Suppressor macrophage treated with lipopolysaccharide for 1 hour (primary cell): ENCODE measurements at places on chromosomes 12 and 14.

DNA sequence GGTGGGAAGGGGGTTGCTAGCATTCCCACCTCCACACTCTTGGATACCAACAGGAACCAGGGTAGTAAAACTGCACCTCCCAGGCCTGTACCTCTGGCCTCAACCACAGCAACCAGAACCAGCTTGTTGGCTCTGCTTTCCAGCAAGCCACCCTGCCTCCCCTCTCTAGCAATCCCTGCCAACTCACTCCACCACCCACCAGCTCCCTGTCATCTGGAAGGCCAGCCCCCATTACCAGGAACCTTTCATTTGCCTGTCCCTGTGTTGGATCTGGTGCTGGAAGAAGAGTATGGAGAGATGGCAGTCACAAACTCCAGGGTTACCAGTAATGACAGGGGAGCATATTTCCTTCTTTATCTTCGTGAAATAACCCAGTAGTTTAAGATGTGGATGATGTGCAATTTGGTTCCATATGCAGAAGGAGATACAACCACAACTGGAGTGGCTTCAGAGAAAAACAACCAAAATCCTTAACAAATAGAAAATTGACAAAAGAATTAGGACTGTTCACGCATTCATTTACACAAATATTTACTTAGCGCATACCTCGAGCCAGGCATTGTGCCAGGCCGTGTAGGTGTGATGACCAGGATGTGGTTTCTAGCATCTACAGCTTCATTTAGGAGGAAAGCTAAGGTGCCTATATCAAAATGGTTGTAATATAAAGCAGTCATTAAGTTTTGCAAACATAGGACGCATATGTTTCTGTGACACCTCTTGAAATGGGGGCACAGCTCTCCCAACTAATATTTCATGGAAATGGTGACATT, 3.4 kb downstream of the B4GALNT3 start:
- no peak for DNase-seq

- DNase-seq, result no peak
Observed at GRCh38 chr12:1306817-1307216, 287.6 kb downstream of the FBXL14 start.

DNA sequence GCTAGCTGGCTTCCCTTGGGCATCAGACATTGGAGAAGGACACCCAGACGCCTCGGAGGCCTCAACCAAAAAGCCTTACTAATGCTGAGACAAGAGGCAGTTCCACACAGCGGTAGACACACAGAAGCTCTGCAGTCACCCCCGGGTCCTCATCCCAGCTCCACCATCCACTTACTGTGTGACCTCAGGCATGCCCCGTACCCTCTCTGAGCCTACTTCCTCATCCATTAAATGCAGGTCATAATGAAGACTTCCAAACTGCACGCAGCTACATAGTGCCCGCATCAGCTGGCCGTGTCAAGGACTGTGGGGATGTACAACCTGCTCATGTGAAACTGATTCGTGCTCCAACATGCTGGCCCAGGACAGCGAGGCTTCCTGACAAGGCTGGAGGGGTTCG, 72.3 kb downstream of the KDM2B start:
- DNase-seq, result no peak

GRCh38 chr12:10182354-10183049, 3.7 kb downstream of the TMEM52B start:
- DNase-seq, result peak; percentile 95

DNA sequence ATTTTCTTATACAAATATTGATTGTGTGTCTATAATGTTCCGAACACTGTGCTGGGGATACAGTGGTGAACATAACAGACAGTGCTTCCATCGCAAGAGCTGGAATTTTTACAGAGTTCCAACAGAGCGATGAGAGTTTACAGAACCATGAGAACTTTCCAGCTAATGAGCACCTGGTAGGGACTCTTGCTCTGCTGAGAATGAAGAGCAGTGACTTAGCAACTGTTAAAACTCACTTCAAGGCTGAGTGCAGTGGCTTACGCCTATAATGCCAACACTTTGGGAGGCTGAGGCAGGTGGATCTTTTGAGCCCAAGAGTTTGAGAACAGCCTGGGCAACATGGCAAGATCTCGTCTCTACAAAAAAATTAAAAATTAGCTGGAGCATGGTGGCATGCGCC, 113.8 kb upstream of the DIO2 start:
- no peak for DNase-seq

DNA sequence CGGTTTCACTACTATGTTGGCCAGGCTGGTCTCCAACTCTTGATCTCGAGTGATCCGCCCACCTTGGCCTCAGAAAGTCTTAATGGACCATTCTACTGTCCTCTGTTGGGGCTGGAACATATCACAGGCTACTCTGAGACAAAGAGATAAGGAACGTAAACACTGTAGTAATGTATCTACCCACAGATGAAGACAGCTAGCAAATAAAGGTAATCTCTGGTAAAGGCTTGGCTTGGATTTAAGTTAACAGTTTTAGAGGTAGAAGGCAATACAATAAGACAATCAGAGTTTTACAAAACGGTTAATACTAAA, 44.6 kb upstream of the ISM2 start:
- no peak for DNase-seq

DNA sequence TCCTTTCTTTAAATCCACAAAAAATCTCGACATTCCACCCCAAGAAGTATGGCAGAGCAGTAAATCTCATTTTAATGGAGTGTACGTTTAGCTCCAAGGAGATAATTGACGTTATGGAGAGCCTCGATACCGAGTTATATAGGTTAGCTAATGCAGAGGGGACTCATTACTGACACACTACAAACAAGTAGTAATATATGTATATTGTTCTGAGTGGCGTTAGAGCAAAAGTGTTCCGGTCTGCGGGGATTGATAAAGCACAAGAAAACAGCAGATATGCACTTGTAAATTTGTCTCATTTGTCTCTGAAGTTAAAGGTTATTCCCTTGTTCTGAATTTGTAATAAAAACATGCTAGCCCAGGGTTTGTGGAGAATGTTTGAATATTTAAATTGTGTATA, 84.1 kb downstream of the BCL11B start:
- no peak for DNase-seq

GRCh38 chr14:80705241-80705980, 236.1 kb downstream of the CEP128 start:
- DNase-seq, result no peak

GRCh38 chr14:75554482-75554881, 23.9 kb upstream of the FLVCR2 start:
- no peak for DNase-seq

DNA sequence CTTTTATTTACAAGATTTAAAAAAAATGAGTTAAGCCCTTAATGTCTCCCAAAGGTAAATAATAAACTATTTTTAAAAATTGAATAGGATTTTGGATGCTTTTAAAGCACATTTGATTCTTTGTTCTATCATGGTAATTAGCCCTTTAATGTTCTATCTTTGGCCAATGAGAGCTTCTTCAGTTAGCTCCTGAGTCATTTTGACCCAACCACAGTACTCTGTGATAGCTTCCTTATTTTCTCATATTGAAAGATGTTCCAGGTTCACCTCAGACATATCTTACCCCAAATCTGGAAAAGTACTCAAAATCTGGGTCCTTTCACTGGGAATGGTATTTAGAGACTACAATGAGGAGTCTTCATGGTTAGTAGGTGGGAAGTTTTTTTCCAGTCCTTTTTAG, 98.0 kb downstream of the MYRFL start:
- peak; percentile 17 for DNase-seq

DNA sequence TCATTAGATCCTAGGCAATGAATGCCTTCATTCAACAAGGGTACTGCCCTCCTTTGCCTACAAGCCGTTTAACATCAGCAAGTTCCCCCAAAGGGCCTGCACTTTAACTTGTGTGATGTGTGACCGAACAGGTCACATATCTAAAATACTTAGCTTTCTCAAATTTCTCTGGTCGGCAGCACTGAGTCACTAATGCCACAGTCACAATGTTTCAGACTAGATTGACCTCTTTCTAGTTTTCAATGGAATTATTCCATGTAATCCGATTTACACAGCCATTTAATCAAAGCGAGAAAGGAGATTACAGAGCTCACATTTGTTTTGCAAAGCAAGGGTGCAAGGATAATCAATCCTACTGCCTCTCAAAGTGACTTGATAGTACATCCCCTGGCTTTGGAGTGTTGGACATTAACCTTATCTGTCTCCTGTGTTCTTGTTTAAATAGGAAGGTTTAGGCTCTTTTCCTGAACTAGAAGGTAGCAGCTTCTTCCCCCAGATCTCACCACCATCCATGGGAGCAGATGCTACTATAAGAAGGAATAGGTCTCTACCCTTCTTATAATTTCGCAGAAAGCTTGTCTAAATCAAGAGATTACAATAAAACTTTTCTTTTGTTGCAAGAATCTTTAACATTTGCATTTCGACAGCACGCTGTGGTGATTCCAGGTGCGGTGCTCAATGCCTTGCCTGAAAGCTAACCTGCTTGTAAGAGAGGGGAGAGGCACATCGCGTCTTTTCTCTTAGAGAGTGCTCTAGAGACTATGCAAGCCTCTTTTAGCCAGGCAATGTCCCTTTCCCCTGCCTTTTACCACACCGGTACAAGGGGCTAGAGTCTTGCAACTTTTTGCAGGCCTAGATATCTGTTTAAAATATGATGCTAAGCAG, 1.8 kb downstream of the KITLG start:
- DNase-seq, result no peak

DNA sequence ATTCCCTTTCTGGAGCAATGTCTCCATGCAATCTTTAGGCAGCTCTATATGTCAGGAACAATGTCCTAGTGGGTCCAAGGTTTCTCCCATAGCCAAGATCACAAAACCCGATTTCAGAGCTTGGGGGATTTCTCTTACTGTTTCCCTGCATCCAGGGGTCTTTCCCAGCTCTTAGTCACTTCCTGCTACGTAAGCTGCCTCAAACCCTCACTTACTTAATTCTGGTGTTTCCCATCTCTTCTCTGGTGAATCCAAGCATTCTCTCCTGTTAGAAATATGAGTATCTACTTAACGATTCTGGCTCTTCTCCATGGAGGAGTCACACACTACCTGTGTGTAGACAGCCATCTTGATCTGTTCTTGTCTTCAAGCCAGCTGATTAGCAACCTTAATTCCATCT, 80.0 kb downstream of the IFNG-AS1 start:
- DNase-seq, result peak; percentile 55

DNA sequence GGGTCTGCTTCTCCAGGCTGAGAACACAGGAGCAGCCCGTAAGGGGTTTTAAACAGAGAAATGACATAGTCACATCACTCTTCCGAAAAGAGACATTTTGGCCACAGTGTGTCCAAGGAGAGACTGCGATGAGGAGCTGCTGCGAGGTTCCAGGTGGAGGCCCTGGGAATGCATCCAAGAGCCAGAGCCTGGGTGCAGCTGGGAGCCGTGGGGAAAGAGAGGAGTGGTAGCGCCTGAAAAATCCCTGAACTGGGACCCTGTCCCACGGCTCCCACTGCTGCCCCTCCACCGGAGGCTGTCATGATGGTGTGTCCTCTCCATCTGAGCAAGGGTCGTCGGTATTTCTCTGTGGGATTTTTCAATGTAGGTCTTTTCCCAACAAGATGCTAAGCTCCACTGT, 146.9 kb downstream of the BCL11B start:
- no peak for DNase-seq

DNA sequence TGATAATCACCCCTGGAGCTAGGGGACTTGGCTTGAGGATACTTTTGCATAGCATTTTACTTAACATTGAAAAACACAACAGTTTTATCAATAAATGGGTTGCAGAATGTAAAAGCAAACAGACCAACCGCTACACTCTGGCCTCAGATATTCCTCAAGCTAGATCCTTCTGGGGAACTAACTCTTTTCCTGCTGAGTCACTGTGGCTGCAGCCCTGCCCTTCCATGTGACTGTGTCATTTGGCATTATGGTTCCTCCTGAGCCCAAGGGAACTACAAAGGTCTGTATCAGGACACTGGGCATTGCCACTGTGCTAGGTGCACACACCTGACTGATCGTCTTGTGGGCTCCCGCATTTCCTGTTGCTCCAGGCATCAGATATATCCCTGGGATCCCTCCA, 56.6 kb downstream of the TTC9 start:
- DNase-seq, result peak; percentile 82

GRCh38 chr12:4148418-4149056, 125.0 kb upstream of the CCND2 start:
- DNase-seq, result peak; percentile 92

GRCh38 chr12:52307836-52308805, 13.1 kb downstream of the KRT83 start:
- DNase-seq, result peak; percentile 28

DNA sequence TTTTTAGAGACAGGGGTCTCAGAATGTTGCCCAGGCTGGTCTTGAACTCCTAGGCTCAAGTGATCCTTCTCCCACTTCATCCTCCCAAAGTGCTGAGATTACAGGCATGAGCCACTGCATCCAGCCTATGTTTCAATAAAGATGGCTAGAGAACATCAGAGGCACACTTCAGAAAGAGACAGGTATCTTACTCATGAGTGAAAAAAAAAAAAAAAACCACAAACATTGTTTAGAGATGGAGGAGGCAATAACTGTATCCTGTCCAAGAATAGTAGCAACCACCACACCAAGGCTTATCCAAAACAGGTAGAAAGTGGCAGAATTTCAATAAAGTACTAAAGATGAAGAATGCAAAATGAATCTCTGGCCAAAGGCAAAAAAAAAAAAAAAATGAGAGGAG, 30.3 kb downstream of the EEA1 start:
- DNase-seq, result no peak

GRCh38 chr14:103142026-103142425, 18.8 kb downstream of the TNFAIP2 start:
- DNase-seq, result peak; percentile 42

DNA sequence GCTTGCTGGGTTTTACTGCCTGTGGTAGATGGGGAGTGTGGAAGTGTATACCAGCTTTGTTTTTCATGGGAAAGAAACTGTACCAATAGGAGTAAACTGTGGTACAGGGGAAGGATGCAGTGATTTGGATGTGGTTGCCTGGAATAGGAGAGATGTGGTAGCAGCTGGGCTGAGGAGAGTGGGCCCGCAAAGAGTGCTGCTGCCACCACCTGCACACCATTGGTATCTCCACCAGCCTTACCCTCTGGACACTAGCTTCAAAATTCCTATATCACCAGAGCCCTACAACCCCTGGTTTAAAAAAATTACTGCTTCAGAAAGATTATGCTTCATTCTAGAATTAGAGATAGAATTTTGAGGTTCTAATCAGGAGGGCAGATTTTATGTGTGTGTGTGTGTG, 53.6 kb downstream of the AKAP6 start:
- no peak for DNase-seq

DNA sequence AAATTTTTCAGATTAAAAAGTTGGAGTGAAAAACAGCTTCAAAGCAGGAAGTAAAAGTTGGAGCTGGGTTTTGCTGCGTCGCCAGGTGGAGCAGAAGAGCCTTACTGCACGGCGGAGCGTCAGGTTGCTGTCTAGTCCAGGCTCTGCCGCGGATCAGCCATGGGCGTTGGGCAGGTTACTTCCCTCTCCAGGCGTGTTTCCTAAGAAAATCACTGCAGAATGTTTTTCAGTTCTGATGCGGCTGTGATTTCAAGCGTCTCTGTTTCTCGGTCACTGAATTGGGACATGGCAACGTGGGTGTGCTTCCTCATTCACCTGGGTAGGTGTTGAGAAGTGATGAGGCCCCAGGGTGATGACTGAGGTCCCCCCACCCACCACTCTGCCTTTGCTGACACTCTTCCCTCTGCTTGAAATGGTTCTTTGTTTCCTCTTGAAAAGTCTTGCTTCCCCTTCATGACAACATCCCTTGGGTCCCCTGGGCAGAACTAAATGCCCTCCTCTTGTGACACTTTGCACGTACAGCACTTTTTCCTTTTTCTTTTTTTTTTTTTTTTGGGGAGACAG, 7.6 kb downstream of the EVL start:
- peak; percentile 91 for DNase-seq
